T-helper 9 cell (primary cell): ENCODE measurements at places on chromosomes 3 and 15.

DNA sequence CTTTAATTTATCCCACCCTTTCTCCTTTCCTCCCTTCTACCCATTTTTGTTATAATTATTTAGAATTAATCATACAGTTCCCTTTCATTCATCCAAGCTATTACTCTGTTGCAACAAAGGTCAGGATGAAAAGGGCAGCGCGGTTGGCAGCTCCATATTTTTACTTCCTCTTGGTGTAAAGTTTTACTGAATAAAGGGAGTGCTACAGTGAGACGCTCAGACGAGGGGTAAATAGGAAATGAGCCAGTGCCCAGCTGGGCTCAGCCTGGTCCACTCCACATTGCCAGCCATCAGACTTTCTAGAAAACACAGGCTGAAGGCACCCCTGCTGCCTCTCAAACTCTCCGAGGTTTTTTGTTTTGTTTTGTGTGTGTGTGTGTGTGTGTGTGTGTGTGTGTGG lies 21.9 kb upstream of the ZBTB38 start:
- DNase-seq = no peak

DNA sequence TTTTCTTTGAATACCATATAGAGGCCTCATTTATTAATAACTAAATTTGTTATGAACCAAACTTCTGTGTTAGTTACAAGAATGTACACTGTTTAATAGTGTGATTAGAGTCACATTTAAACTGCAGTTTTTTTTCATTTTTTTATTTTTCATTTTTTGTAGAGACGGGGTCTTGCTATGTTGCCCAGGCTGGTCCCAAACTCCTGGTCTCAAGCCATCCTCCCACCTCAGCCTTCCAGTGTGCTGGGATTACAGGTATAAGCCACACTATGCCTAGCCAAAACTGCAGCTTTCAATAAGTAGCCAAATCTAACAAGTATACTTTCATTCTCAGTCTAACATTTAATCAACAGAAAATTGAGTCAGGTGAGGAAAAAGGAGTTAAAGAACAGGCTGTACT lies 10.2 kb upstream of the ATP11B start:
- DNase-seq = no peak

GRCh38 chr3:12557473-12558100 lies 700 bp downstream of the MKRN2 start:
- no peak for DNase-seq

GRCh38 chr3:81087607-81088006 lies 673.8 kb downstream of the GBE1 start:
- no peak for DNase-seq

DNA sequence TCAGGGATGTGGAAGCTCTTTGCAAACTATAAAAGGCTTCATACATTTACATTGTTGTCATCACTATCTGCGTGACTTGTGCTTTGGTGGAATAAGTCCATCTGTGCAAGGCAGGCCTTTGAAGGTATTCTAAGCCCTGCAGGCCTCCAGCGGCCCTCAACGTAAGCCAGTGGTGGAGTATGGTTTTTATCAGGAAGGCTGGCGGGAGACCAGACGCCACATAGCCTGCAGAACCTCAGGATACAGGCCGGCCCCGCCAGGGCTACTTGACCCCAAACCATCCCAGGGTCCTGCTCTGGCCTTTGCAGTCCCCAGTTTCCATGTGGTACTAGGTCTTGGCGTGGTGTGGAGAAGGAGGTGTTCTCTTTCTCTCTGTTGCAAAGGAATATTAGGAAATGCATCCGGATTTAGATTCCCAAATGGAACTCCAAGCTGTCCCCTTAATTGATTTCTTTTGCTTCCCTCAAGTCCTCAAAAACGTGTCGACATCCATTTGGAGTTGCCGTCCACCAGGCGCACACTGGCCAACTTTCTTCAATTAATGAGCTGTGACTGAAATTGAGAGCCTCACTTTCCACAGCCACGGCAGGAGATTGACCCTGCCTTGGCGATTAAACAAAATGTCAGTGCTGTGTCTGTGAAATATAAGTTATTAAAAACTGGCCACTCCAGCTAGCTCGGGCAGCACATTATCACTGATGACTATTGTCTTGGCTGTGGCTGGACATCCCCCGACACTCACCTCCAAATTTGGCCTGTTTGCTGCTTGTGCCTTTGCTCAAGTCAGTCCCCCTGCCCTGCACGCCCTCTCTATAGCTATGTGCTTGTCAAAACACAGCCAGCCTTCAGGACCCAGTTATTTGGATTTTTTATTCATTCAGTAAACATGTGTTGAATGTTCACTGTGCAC lies 239.8 kb upstream of the TLE3 start:
- no peak for DNase-seq
